ENCODE measurements at places on chromosomes 1 and 21. TPM values are rescaled to one million over a fixed set of nuclear protein-coding genes. Genes with fewer than 3 reads are reported as not detected.

DNA sequence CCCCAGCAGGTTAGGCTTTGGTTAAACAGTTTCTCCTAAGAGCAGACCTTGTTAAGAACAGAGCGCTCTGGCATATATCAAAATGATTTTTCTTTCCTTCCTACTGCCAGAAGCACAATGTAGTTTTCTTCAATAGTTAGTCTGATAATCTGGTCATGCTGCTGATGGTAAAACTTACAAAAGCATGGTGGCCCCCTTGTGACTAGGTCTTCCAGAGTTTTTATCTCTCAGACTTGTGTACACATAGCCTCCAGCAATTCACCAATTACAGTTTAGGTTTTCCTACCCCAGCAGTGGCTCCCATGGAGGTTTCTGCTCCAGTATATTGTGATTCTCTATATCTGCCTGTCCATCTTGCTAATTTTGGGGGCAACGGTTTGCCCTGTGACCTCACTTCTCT lies 73.3 kb upstream of the DPH5 start:
- no peak for DNase-seq

GRCh38 chr1:110787328-110788071 lies 85.4 kb upstream of the CD53 start:
- no peak for DNase-seq

The SLC22A15 gene
- polyA plus RNA-seq: 9.3 TPM

DNA sequence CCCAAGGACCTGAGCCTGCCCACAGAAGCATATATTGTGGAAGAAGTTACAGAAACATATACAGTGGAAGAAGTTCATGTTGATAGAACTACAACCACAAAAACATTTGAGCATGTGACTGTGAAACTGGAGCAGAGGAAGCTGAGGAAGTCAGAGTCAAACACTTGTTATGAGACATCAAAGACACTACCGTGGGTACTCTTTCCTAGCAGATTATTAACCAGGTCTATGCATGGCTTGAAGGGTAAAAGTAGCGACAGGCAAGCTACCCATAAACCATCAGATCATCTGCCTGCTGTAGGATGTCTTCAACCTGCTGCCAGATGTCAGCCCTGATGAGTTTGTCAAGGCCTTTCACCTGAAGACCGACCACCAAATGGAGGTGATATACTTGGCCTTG lies 35.8 kb downstream of the IVNS1ABP start:
- DNase-seq: no peak

DNA sequence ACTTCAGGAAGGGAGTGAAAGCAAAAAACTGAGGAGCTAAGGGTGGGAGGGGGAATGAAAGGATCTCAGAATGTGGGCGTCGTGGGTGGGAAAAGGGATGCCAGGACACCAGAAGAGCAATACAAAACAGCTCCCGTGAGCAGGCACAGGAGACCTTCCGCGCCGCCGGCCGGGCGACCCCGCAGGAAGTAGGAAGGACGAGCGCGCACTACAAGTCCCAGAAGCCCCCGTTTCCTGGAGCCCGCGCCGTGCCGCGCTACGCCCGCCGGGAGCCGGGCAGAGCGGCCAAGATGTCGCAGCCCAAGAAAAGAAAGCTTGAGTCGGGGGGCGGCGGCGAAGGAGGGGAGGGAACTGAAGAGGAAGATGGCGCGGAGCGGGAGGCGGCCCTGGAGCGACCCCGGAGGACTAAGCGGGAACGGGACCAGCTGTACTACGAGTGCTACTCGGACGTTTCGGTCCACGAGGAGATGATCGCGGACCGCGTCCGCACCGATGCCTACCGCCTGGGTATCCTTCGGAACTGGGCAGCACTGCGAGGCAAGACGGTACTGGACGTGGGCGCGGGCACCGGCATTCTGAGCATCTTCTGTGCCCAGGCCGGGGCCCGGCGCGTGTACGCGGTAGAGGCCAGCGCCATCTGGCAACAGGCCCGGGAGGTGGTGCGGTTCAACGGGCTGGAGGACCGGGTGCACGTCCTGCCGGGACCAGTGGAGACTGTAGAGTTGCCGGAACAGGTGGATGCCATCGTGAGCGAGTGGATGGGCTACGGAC lies at the start of gene PRMT6:
PRMT6 (plus strand) TSS at position 249 of the 771 bp plus-strand sequence; CDS start at position 291, 42 bp downstream.
- DNase-seq: no peak

DNA sequence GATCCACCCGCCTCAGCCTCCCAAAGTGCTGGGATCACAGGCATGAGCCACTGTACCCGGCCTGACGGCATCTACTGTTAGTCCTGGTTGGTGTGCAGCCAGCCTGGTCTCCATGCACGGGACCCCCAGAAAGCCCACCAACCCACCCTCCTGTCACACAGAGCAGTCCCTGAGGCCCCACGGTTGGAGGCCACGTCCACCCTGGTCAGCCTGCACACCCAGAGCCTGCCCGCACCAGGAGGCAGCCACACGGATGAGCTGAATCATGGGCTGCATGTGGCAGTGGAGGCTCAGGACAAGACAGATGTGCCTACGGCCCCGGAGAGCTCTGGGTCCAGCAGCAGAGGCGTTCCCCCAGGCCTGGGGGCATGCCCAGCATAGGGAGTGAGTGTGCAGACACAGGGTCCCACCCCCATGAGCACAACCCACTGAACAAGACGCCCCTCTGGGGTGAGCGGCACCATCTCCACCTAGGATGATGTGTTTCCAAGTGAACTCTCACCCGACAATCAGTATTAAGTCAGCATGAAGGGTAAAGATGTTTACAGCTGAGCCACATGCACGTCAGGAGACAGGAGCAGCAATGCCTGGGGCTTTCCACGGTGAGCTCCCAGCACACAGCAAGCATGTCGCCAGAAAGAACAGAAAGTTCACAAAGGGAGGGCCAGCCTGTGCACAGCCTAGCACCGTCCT lies 102.1 kb downstream of the WDR4 start:
- DNase-seq: no peak

DNA sequence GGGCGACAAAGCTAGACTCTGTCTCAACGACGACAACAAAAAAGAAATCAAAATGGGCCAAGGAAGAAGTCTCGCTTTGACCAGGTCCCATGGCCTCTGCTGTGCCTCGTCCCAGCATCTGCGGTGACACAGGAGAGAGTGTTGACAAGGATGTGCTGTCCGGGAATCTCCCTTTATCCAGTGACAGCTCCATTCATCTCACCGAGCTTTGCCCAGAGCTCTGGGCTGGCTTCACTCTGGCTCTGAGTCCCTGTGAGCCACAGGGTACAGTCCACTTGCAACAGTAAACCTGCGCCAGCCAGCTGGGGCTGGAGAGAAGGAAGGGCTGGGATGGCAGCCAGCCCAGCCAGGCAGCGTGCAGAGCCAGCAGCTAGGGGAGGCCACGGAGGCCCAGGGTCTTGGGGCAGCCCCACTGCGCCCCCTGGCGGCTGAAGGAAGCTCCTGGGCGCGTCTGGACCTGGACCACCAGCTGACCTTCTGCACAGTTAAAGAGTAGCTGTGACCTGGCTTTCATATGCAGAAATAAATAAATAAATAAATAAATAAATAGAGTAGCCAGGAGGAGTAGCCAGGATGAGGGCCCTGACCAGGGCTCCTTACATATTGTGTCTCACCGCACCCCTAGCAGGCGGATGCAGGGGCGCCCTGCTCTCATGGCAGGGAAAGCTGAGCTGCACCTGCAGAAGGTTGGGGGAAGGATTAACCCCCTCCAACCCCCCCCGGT lies 29.7 kb downstream of the ENO1 start:
- no peak for DNase-seq

DNA sequence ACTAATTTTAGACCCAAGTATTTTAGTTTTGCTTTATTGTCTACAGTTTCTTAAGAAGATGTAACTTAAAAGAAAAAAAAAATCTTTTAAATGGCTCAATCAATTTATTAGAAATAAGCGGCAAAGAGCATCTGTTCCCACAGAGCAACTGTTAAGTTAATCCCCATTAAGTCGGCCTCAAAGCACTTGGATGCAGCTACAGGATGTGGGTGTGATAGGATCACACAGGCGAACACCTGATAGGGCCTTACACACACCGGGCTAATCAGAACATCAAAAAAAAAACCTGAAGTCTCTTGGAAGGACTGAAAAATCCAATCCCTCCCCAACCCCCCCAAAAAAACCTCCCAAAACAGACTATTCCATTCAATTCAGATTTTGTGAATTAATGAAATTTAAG lies 23.0 kb downstream of the APP start:
- DNase-seq: no peak

DNA sequence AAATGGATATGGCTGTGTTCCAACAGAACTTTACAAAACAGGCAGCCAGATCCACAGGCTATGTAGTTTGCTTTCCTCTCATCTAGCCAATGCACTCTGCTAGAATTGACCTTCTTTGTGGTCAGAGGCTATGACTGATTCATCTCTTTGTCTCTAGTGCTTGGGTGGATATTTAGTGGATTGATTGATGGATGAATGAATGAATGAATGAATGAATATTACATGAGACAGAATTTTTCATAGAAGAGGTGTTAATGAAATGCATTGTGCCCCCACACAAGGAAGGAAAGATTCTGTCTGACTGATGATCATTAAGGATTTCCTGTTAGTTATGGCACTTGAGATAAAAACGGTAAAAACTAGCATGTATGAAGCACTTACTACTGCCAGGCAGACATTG lies 50.5 kb upstream of the ZYG11A start:
- no peak for DNase-seq

DNA sequence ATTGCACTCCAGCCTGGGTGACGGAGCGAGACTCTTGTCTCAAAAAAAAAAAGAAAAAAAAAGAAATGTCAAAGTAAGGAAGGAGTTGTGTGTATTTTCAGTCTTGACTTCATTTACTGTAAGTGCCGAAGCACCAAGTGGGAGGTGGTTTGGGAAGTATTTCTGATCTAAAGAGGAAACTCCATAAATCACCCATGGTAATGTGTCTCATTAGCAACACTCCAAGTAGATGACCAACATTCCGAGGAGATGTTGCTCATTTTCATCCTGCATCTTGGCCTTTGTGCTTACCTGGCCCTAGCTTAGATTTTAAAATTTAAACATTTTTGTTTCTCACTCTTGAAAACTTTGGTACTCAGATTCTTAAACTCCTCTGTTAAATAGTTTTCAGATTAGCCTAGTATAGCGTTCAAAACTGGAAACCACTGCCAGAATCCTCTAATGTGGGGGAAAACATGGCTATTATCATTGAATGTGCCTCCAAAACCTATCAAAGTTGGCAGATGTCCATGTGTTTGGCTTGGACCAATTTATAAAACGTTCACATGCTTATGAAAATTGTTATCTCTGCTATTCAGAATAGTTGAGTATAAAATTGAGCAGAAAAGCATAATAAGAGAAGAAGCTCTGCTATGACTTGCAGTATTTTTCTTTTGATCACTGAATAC lies 110.4 kb downstream of the NFIA start:
- no peak for DNase-seq

GRCh38 chr1:50430010-50430405 lies 6.8 kb upstream of the DMRTA2 start:
- no peak for DNase-seq

The DYRK3 gene
- 15.0 TPM for polyA plus RNA-seq

The HFM1 gene
- polyA plus RNA-seq: not detected

DNA sequence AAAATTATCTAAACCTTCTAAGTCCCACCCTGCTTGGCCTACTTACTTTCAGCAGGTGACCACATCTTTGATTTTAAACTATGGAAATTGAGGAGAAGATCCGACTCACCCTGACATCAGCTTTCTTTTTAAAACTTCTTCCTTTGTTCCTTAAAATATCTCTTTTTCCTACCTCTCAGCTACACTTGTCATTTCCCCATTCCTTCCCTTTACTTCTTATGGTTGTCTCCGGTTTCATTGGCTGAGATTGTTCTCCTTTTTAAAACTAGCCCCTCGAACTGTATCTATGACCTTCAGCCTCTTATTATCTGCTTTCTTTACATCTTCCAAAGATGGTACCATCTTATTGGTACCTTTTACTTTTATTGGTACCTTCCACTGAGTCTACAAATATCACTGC lies 87.8 kb upstream of the NRIP1 start:
- no peak for DNase-seq

The LAMTOR5 gene
- 265 TPM for polyA plus RNA-seq

DNA sequence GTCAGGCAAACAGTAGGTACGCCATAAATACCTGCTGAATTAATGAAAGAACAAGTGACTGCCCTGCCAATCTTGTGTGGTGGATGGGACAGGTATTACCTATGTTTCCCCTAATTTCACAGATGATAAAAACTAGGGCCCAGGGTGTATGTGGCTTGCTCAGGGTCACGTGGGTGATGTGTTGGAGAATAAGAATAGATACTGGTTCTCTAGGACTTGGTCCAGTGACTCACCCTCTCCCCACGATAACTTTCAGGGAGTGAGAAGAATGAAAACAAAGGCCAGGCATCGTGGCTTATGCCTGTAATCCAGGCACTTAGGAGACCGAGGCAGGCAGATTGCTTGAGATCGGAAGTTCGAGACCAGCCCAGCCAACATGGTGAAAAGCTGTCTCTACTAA lies 26.7 kb downstream of the SLC26A9 start:
- no peak for DNase-seq

The FCMR gene
- 1.8 TPM for polyA plus RNA-seq

GRCh38 chr1:208347191-208347590 lies 103.0 kb upstream of the PLXNA2 start:
- DNase-seq: no peak

GRCh38 chr1:161439280-161440232 lies 65.7 kb upstream of the FCGR2A start:
- no peak for DNase-seq

GRCh38 chr1:200962631-200963030 lies 60.9 kb downstream of the KIF21B start:
- no peak for DNase-seq

DNA sequence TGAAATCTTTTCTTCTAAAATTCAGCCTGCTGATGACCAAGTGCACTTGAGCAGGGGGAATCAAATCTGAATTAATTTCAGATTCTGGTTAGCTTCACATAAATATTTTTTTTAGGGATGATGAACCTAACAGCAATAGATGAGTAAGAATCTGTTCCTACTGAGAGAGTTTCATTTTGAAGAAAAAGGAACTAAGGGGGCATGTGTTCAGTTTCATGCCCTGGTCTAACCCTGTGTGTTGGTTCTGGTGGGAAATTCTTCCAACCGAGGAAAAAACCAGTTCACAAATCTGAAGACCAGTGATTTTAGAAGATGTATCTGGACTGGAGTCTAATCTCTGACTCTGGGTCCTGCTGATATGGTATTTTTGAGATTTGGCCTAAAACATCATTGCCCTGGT lies 13.7 kb downstream of the SELL start:
- no peak for DNase-seq

The SUCO gene
- polyA plus RNA-seq: 8.3 TPM

DNA sequence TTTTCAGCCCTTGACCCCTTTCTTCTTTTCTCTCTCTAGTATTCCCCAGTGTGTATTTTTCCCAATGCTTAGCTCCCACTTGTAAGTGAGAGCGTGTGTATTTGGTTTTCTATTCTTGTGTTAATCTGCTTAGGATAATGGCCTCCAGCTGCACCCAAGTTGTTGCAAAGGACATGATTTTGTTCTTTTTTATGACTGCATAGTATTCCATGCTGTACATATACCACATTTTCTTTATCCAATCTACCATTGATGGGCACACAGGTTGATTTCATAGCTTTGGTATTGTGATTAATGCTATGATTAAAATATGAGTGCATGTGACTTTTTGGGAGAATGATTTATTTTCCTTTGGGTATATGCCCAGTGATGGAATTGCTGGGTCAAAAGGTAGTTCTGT lies 104.8 kb downstream of the PDE4B start:
- DNase-seq: no peak

The SLC35F3 gene
- polyA plus RNA-seq: 11.7 TPM

The TMEM63A gene
- 16.5 TPM for polyA plus RNA-seq

Data from keratinocyte (primary cell).